NCI-H2081 treated with DMSO at 0.1 percent for 48 hours (cell line): ENCODE measurements at places on chromosomes 6 and 20.

GRCh38 chr6:111666847-111667246 is 61.2 kb upstream of the TRAF3IP2 start:
- DNase-seq, result no peak

DNA sequence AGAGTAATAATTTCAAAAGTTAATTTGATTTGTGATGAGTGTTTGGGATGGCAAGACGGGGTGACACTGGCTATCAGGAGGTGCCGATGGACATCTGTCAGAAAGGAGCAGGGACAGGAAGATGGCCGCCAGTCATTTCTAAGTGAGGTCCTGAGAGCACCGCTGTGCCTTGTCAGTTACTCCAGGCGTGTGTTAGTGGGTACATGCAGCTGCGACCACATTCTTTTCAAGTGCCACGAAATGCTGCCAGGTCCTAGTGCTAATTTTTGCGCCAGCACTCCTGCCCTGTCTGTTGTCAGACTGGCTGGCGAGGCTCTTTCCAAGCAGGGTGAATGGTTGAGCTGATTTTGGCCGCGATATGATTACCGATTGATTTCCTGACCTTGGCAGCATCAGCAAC is 64.6 kb upstream of the INSM1 start:
- no peak for DNase-seq

- DNase-seq, result no peak
These were observed 892 bp downstream of the REPS1 start for GRCh38 chr6:138987080-138987642.

DNA sequence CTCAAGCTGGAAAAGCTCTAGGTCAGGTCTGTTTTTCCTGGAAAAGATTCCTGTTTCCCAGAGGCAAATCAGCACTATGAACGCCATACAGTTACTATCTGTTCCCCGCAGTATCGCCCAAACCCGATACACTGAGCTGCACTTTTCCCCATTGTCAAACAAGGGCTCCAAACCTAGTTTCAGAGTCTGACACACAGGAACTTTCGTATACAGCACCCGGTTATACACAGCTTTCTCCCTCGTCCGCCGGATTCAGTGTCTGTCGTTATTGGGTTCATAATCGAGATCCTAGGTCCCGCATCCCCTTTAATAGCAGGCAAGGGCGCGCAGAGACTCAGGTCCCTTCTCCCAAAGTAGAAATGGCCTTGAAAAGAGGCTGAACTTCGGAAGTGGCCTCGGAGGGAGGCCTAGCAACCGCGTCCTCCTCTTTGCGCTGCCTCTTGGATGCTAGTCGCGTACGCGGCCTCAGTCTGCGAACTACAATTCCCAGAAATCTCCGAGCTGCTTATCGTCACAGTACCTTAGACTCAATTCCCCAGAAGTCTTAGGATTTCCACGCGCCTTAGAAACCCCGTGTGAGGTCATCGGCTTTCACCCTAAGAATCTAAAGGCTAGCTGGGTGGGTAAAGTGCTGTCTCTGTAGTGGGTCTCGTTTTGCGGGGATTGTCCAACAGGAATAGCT is 34.2 kb downstream of the ZNF391 start:
- DNase-seq, result no peak

DNA sequence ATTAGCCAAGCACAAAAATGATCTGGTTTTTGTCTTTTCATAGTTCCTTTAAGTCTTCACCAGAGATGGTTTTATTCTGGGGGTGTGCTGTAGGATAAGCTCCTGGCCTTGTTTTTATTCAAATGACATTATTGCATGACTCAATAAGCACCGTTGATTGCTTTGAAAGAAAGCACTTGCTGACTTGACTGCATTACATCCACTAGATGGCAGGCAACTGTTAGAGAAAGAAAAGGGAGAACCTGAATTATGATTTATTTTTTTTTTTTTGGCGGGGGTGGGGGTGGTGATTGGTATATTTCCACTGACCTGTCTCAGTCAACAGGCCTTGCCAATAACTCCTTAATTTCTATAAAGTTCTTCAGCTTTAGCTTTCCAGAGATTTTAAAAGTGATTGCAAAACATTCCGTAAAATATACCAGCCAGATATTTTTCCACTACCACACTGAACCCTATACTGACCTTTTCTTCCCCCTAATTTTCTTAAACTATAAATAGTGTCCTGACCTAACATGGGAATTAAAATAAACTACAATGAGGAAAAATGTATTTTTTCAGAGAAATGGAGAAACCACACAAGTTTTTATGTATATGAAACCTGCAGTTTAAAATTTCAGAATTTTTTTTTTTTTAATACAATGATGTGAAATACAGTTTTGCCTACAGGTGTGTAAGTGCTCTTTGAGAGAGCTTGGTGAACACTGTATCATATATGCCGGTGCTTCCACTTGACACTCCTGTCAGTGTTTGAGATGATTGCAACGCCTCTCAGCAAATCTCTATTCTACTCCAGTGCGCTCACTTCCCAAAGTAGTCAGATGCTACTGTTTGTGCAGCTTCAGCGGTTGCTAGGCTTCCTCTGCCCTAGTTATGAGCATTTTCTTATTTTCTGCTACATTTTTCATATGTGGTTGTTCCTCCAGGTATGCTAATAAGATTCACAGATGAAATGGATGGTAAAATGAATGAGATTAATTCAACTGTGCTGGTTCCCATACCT is 274.3 kb downstream of the CD109 start:
- DNase-seq, result no peak

DNA sequence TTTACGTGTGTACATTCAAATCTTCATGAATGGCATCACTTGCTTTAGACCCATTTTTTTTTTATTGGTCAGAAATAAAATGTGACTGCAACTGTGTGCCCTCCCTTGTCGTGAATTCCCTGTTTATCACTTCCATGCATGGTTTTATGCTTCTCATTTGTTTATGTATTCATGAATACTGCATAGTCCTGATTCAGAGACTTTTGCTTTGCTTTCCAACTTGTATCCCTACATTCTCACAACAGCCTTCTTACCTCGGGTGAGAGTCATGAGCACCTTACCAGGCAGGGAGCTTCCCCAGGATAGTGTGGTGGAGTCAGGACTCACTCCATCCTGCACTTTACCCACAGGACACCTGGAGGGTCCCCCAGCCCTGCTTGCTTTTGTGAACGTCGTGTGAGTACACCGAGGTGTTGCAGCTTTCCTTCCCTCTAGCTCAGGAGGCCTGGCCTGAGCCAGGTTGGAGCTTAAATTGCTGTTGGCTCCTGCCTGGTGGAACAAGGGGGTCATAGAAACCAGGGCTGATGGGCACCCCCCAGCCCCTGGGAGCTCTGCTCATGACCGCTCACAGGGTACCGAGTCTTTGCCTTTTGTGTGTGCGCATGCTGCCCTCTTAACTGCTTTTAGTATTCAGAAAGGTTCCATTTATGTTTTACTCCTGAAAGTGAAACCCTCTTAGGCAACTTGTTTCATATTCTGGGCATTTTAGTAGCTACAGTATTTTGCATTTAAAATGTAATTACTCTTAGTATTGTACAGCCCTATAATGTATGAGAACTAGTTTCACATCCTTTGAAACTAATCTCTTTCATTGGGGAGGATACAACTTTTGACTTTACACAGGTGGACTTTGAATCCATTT is 66.0 kb downstream of the CDS2 start:
- DNase-seq, result no peak

DNA sequence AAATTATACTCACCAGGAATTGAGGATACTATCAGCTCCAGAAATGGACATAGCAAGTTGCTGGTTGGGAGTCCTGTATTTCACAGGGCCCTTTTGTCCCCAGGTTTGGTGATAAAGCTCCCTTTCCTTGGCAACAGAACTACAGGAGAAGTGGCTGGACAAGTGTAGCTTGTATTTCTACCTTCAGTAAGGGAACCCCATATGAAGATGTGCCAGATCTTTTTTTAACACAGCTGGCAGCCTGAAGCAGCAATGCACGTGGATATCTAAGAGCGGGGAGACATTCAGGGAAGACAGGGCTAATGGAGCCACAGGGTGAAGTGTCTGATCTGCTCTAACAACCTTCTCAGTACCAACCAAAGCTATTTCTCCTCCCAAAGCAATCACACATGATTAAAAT is 373.9 kb upstream of the ID4 start:
- DNase-seq, result no peak

DNA sequence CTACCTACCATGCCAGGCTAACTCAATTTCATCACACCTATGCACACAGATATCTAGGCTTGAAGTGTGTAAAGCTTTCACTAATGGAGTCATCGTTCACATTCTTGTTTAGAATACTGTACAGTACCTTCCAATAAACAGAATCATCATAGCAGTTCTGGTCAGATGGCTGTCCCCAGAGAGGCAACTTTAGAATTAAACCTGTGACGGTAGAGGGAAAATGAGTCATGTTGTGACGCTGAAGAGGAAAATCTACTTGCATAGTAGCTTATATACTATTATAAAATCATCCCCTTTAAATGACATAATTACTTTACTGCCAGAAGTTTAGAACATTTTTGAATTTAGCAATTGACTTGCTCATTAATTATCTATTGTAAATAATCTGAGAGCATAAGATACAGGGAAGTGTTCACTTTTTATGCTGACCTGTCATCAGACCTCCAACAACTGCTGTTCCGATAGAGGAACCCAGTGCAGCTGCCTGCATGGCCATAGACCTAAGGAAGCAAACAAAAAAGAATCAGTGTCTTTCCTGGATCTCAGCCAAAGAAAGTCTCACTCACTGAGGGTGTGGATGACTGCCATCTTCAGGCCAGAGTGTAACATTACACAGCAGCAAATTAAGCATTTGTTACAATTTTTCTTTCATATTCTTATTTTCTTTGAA is 29.8 kb downstream of the RHAG start:
- DNase-seq, result peak; percentile 54

- DNase-seq, result no peak
These were observed 87.1 kb upstream of the SALL4 start for GRCh38 chr20:51889466-51889865.

DNA sequence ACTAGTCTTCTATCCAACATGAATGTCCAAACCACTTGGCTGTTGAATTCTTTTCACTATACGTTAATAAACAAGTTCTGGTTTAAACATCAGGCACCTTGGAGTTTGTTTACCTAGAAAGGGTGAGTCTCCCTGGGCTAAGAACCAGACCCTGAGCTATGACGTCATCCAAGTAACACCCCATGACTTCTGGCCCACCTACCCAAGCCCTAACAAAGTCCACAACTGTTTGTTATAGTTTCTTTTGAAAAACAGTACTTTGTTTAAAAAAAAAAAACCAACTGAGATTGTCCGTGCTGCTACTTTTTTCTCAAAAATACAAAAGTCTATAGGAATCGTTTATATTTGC is 146.9 kb upstream of the BEND6 start:
- no peak for DNase-seq

- no peak for DNase-seq
These were observed at the start of gene NFATC2 for GRCh38 chr20:51542571-51543421. NFATC2 (minus strand) TSS chr20:51542719; CDS start chr20:51542499, 220 bp downstream.

GRCh38 chr6:141667580-141668309 is 465.0 kb upstream of the GJE1 start:
- DNase-seq, result no peak

GRCh38 chr20:50280851-50281655 is 90.4 kb downstream of the CEBPB start:
- no peak for DNase-seq

GRCh38 chr20:6714279-6714711 is 53.2 kb upstream of the BMP2 start:
- DNase-seq, result no peak

- no peak for DNase-seq
These were observed 42.0 kb upstream of the SLC9A8 start for GRCh38 chr20:49770634-49771033.

- DNase-seq, result no peak
These were observed 6.3 kb downstream of the OXT start for GRCh38 chr20:3077618-3078134.

GRCh38 chr6:35161266-35161665 is 20.1 kb upstream of the TCP11 start:
- DNase-seq, result no peak

DNA sequence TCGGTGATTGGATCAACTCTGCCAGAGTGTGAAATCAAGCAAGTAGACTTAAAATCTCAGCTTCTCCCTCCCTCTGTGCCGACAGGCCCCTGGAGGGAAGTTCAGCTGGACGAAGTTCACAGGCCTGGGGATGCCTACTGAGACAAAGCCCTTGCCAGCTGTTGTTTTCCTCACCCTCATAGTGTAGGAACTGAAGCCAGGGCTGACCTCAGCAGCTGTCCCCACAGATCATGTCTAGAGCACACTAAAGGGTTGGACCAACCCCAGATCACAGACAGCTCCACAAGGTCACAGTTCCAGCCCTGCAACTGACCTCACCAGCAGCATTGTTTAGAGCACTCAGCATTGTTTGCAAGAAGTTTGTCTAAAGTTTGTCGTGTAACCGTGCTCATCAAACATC is 261.9 kb upstream of the ECI2 start:
- no peak for DNase-seq

- no peak for DNase-seq
These were observed 8.5 kb upstream of the TRIM40 start for GRCh38 chr6:30127238-30128093.

DNA sequence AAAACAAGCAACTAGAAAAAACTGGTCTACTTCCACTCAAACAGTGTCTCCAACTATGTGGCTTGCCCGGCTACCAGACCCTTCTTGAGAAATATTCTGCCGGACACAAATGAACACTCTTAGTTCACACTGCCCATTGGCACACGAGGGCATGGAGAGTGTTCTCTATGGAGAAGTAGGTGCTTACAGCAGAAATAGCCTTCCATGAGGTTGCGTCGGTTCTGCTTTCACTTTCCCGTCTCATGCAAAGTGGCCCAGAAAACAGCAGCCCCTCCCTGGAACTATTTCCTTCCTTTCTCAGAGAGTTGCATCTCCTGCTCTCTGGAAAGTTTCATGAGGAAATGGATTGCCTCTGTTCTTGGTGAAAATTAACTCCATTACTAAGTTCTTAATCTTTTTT is 9.5 kb upstream of the HLA-DOA start:
- DNase-seq, result no peak

GRCh38 chr6:134819236-134819635 is 130.7 kb downstream of the ALDH8A1 start:
- no peak for DNase-seq

DNA sequence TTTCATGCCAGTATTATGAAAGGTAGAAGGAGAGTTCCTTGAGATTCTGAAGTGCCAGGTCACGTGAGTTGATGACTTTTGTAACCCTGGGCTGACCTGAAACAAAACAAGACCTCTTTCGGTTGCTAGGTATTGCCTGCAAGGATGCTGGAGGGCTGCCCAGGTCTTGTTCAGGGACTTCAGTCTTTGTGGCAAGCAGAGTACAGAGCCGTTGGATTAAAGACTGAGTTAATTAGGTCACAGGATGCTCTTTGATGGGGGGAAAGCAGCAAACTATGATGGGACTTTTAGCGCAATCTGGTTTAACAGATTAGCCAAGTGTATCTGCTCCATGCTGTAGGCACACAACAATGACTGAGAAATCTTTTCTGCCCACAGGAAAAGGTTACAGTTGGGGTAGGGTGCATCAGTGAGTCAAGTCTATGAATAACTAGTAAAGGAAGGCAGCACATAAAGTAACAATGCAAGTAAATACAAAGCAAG is 12.8 kb upstream of the ELOVL5 start:
- no peak for DNase-seq

DNA sequence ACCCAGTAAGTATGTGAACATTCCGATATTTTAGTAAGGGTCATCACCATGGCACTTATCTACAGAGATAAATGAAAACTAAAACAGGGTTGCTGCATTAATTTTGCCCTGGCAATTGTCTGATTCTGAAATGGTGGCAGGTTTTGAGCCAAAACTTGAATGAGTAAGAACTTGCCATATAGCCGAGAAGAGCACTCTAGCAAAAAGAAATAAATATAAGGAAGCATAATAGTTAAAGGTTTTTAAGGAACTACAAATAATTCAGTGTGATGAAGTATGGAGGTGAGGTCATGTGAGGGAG is 68.5 kb upstream of the BTN3A2 start:
- DNase-seq, result no peak

- no peak for DNase-seq
These were observed 36.4 kb upstream of the SOX4 start for GRCh38 chr6:21556968-21557721.
